ENCODE measurements at places on chromosomes 12 and 14. TPM values are rescaled to one million over a fixed set of nuclear protein-coding genes. Genes with fewer than 3 reads are reported as not detected.

Gene MGP
- 0.25 TPM for total RNA-seq

Gene DDX24
- 206 TPM for total RNA-seq

Gene CACNA1C
- total RNA-seq, result 0.42 TPM

Gene RNASE3
- total RNA-seq, result not detected

Gene SAMD15
- total RNA-seq, result not detected

Data from T-helper 1 cell treated with Interleukin-12 subunit alpha and Interleukin-12 subunit beta and Interleukin-4 antibody, amounts not matched to agents 30 ng/mL and 1 ng/mL, for 36 hours (primary cell).